ENCODE measurements at places on chromosomes 12 and 14.

GRCh38 chr12:78240827-78241226 lies 410.1 kb downstream of the NAV3 start:
- no peak for DNase-seq

DNA sequence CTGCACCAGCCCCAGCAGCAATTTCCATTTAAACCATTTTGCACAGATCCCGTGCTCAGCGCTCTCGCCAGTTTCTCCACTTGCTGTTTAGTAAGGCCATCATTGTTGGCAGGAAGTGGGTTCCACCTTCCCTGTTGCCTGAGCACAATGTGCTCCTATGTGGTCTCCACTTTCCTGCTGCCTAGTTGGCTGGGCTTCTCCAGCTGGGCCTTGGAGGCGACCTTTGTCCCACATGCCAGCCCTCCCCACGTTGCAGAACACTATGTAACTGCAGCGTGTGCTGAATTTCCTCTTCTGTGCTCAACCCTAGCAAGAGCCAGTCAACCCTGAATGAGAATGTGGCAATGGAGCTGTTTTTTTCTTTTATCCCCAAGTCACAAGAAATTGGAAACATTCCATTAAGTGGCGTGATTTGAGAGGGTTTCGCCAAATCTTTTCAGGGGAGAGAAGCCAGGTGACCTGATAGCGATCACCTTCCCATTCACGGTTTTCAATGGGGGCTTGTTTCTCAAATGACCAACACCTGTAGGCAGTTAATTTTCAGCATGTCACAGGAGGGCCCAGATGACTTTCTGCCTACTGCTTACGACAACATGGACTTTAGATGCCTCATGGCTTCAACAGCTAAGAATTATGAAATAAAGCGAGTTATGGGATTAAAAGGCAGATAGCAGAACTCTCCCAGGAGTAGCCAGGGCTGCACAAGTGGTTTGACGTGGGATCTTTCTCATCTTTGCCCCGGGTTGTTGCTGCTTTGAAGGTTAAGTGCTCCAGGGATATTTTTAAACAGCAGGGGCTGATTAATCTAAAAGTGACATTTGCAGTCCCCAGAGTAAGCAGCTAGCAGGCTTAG lies at the start of gene ACACB:
ACACB (plus strand) TSS at position 830 of the 853 bp plus-strand sequence. CDS start 22,819 bp downstream, outside the sequence.
- DNase-seq, result no peak

GRCh38 chr12:48686615-48687334 lies 4.7 kb upstream of the KANSL2 start:
- no peak for DNase-seq

DNA sequence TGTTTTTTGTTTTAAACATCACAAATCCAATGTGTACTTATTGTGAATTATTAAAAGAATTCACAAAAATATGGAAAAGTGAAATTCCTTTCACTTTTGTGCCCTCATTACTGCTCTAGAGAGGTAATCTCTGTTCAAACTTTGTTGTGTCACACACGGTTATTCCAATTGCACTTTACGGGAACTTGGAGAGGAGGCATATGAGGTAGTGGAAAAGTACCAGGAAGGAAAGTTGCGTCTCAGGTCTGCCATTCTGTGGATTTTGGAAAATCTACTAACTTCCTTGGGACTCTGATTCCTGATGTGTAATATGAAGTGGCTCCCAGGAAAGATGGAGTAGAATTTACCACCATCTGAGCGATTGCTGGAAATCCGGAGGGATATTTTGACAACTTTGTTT lies 90.9 kb upstream of the DCN start:
- no peak for DNase-seq

DNA sequence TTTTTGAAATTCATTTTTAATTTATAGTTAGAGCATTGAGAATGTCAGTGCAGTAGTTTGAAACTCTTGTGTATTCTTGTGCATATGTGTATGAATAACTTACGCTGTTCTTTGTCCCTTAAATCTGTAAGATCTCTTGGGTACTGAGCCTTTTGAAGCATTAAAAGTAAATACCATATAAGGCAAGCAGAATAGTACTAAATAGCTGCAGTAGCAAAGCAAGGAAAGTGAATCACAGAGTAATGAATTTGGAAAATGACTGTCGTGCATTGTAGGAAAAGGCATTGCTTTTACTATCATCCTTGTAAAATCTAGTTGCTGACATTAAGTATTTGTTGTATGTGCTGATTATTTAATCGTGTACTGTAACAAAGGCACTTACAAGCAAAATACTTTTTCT lies 12.1 kb downstream of the CNOT2 start:
- no peak for DNase-seq

- DNase-seq, result no peak
Observed at GRCh38 chr12:46562625-46563225, 190.2 kb upstream of the SLC38A2 start.

DNA sequence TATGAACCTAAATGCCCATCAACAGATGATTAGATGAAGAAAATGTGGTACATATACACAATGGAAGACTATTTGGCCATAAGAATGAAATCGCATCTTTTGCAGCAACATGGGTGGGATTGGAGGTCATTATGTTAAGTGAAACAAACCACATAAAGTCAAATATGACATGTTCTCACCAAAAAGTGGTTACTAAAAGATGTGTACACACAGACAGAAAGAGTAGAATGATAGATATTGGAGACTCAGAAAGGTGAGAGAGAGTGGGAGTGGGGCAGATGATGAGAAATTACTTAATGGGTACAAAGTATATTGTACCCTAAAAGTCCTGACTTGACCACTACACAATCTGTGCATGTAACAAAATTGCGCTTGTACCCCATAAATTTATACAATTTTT lies 19.6 kb downstream of the VWF start:
- no peak for DNase-seq

DNA sequence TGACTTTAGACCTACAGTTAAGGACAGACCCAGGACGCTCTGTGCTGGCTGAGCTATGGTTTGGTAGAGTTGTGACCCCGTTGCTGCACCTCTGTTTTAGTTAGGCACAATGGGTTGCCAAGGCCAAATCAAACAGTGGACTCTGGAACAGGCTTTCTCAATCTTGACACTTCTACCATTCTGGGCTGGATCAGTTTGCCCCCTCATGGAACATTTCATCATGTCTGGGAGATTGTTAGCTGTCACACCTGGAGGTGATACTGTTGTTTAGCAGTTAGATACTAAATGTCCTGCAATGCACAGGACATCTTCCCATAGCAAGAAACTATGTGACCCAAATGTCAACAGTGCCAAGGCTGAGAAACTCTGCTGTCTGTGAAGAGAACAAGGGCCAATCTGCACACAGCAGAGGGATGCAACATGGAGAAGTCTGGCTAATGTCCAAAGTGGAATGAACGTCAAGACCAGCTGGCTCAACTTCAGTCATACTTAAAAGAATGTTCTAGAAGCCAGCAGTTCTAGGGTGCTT lies 65.6 kb upstream of the DICER1 start:
- no peak for DNase-seq

DNA sequence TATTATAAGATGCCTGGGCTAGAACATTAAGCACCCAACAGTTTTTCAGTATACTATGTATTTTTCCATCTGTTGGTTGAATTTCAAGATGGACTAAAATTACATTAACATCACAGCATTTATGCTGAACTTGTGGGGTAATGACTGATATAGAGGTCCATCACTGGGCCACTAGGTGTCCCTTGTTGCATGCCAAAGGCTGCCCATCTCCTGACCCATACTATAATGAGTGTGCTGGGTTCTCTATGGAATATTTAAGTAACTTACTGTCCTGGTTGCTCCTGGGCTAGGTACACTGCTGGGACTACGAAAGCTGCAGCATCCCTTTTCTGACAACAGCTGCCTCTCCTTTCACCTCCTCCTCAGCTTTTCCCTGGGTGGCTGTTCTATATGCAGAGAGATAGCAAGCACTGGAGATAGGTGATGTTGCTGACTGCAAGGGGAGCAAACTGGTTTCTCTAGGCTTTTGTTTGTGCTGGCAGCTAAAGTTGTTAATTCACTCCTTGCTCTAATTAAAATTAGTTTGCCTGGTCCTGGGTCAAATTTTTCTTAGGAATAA lies 138.6 kb upstream of the TRHDE start:
- DNase-seq, result no peak

DNA sequence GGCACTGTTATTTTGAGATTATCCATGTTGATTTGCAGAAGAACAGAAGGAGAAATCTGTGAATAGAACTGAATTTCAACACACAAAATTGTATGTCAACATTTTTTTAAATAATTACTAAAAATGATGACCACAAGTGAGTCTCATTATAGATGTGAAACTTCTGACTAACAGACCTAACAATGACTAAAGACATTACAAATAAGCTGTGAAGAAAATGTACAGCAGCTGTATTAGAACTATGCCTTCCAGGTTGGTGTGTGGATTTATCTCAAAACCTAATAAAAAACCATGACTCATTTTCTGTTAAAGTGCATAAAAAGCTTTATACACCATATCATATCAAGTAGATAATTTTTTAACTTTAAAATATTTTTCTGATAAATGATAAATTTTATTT lies 22.5 kb upstream of the FOXG1 start:
- DNase-seq, result no peak

GRCh38 chr12:74584483-74585062 lies 46.9 kb downstream of the ATXN7L3B start:
- no peak for DNase-seq

DNA sequence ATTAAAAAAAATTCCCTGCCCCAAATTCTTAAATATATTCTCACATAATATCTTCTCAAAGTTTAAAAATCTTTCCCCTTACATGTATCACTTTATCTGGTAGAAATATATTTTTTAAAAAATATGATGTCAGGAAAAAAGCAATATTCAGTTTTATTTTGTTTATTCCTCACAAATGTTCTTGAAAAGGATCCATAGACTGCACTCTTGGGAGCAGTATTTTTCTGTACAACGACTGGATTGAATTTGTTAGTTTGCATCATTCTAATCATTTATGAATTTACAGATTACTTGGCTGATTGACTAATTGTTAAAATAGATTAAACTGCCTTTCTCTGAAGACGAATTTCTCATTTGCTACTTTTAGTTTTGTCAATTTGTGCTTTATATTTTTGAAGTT lies 468.1 kb upstream of the NOVA1 start:
- no peak for DNase-seq

Data from activated CD8-positive, alpha-beta memory T cell treated with anti-CD3 and anti-CD28 coated beads for 4 hours (primary cell).